ENCODE measurements at places on chromosomes 4 and X.

DNA sequence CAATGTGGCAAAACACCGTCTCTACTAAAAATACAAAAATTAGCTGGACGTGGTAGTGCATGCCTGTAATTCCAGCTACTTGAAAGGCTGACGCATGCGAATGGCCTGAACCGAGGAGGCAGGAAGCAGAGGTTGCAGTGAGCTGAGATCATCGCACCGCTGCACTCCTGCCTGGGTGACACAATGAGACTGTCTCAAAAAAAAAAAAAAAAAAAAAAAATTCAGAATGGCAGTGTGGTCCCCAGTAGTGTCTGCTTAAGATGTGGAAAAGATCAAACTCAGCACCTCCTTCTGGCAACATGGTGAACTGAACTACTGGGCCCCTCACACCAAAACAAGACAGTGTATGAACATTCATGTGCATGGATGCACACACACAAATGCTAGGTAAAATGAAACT lies 32.2 kb downstream of the SMS start:
- peak; percentile 1 for DNase-seq

DNA sequence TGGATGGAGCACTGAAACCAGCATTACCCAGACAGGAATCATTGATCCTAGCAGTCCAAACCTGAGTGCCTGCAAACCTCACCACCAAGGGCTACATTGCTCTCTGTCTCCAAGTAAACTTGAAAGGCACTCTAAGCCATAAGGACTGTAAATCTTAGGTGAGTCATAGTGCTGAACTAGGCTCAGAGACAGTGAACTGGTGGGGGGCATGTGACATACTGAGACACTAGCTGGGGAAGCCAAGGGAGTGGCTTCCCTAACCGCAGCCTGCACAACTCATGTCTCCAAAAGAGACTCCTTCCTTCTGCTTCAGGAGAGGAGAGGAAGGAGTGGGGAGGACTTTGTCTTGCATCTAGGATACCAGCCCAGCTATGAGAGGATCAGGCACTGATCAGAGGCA lies 235.5 kb upstream of the ACTRT1 start:
- DNase-seq: no peak

DNA sequence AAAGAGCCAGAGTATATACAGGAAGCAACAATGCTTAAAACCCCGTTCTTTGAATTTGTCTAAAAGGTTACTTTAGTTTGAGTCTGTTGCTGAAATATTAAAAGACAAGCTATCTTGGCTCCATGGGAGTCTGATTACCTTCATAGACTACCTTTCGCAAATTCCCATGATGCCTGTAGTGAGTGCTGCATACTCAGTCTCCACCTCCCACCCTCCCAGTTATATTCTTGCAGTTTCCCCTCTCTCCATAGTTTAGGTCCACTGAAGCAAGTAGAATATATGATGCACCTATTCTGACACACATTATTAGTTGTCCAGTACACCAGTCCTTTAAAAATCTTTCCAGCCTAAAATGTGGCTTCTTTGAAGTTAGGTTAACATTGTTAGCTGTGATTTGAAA lies 2.4 kb downstream of the CNKSR2 start:
- no peak for DNase-seq

GRCh38 chrX:145002771-145003170 lies 244.5 kb upstream of the SPANXN1 start:
- no peak for DNase-seq

DNA sequence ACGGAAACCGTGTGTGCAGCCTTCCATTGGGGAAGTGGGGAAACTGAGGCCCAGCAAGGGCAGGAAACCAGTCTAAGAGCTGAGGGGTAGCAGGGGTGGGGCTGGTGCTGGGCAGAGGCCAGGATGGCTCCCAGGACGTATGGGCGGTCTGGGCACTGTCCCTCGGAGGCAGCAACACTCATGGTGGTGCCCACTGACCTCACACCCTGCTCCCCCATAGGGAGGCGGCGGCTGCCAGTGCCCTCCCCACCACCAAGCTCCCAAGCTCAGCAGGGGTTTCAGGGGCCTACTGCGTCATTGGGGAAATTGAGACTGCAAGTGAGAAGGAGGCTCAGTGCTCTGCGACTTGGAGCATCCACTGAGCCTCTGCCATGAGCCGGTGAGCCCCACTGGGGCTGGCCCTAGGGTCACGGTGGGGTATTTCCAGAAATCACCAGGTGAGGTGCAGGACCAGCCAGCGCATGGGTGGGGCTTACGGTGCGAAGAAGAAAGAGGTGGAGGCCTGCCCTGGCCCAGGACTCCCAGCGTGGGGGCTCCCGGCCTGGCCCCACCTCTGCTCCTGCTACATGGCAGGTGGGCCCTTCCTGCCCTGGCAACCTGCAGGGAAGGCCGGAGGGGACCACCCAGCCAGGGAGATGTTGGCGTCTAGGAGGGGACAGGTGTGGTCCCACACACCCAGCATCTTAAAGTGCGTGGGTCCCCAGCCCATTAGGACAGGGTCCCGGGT lies 915 bp downstream of the MSANTD1 start:
- DNase-seq: no peak

- no peak for DNase-seq
These were observed 76.2 kb upstream of the TEX13D start for GRCh38 chrX:124256216-124256615.

GRCh38 chrX:71111141-71111843 lies at the start of gene IL2RG:
IL2RG (minus strand) TSS chrX:71111577; CDS start chrX:71111539, 38 bp downstream.
- DNase-seq: peak; percentile 73

DNA sequence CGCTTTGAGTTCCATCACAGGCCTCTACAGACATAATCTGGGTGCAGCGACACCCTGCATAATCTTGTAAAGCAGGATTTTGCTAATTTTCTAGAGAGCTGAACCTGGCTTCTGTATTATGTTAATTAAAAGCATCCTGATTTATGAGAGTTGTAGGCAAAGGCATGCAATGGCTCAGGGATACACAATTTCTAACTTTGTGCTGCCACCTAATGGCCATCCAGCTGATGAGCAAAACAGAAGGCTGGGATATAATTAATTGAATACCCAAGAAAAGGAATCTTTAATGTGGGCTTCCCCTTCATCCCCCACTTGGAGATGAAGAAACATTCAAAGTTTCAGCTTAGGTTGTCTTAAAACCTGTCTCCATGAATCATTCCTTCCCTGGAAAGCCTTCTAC lies 78.1 kb downstream of the BMP15 start:
- no peak for DNase-seq

DNA sequence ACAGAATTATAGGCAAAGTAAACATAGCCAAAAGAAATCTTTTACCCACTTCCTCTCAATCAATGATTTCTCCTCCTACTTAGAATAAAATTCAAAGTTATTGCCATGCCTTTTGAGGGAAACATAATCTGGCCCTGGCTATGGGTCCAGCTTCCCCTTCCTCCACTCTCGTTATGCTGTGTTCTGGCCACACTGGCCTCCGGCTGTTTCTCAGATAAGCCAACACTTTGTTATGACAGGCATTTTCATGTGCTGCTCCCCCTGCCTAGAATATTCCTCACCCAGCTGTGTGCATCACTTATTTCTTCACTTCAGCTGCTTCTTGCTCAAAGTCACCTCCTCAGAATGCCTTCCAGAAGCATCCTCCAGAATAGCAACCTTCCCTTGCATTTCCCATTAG lies 386.6 kb upstream of the AADAT start:
- no peak for DNase-seq

DNA sequence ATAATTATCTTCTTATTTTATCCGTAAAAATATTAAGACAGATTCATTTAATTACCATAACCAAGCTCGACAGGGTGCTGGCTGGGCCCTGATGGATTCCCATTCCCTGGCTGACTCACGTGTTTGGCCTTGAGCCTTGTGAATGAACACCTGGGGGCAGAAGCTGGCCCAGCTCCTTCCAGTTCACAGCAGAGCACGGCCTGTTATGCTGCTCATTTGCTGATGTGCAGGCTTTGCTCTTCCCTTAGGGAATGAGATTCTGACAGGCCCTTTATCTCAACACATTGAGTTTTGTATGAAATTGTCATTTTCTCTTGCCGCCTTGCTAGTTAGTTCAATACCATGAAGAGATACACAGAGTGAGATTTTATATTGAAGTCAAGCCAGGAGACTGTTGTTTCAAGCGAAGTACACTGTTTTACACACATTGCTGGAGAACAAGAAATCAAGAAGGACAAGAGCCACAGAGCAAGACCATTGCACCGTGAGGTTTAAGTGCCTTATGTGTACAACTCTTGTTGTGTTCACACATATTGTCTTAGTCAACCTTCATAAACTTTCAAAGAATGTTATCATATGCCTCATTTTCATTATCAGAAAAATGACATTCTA lies 1583.3 kb downstream of the STIM2 start:
- DNase-seq: no peak
